Cardiac muscle cell (in vitro differentiated cells and primary cell): ENCODE measurements at places on chromosomes 12 and 14.

GRCh38 chr12:121806546-121807423 is 3.0 kb downstream of the SETD1B start:
- DNase-seq = peak; percentile 40

DNA sequence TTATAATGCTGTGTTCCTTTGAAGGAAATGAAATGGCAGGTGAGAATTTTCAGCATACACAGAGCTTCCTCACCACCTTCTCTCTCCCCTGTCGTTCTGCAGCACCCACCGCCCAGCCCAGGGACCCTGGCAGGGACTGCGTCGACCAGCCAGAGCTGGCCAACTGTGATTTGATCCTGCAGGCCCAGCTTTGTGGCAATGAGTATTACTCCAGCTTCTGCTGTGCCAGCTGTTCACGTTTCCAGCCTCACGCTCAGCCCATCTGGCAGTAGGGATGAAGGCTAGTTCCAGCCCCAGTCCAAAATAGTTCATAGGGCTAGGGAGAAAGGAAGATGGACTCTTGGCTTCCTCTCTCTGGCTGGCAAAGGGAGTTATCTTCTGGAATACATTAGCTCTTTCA is 35.1 kb downstream of the PAPLN start:
- DNase-seq = no peak

DNA sequence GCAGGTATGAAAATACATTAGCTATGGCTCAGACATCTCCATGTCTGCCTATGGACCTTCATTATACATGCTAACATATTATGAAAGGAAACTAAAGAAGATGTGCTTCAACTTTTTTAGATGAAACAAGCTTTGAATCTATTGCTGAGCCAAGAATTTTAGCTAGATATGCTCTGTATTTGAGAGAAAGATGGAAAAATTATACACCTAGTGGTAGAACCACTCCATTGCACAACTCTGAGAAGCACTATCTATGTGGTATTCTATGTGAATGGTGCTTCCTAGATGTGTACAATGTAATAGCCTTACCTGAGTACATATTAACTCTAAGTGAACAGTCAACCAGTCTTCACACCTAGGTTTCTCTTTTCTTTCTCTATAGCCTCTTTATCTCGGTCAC is 17.3 kb downstream of the EPYC start:
- DNase-seq = no peak

DNA sequence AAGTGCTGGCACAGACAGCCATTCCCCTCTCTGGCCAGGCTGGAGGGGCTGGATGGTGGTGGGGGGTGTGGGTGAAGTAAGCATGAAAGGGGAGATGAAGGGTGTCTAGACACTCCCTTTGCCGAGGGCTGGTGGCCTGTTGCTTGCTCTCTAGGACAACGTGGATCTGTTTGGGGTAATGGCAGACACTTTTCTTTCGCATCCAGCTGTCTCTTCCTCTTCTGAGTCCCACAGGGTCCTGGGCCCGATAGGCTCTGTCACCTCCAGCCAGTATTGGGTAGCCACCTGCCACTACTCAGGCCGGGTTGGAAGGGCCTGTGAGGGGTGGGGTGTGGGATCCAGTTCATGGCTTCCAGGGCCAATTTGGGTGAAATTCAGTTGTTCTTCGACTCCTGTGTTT is 218.1 kb downstream of the CACNA1C start:
- no peak for DNase-seq

DNA sequence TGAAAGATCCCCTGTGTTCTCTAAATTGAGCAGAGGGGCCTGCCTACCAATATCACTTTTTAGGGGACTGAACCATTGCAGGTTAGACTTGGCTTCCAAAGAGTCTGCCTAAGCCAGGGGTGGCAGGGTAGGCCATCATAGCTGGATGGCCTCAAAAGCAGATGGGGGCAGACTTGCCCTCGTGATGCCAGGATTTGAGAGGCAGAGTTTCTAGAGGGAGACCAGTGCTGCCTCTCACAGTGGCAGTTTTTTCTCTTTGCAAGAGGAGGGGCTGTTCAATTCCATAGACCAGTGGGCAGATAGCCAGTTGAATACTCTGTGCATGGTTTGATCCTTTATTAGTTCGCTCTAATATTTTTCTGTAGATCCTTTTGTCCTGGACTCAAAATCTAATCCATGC is 23.8 kb upstream of the SMCO2 start:
- DNase-seq = no peak

DNA sequence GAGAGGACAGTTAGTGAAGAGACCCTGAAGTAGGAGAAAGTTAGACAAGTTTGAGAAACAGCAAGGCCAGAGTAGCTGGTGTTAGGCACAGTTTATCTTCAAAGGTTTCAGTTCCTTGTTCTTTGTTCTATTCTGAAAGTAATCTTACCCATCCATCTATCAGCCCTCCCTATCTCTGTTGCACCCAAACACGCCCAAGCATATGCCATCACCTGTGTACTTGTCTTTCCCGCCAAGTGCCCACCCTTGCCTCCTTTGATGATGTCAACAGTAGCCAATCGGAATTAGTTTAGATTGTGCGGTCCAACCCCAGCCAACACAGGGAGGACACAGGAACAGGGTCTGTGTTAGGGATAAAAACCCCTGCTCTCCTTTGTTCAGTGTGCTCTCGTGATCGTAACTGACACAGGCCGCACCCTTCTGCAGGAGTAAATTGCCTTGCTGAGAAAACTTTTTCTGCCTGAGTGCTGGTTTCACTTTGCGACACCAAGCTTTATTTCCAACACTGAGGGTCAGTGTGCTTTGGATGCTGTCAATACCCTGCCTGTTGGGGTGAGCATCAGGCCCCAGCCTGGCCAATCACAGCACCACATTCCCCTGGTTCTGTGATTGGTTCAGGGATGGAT is 4.7 kb upstream of the TMEM229B start:
- DNase-seq = no peak

DNA sequence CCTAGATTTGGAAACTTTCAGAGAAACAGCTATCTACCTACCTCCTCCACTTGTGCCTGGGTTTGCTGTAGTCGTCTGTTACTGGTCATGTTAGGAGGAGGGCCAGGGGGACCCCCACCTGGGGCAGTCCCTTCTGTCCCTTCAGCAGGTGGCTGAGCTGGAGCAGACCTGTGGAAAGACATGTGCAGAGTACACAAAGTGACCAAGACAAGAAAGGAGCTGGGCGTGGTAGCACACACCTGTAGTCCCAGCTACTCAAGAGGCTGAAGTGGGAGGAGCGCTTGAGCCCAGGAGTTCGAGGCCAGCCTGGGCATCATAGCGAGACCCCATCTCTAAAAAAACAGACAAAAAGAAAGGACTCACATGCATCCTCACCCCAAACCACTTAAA is 4.3 kb downstream of the VAMP1 start:
- DNase-seq = no peak

- DNase-seq = no peak
Measured at GRCh38 chr12:49507139-49507538, 31.7 kb upstream of the KCNH3 start.

- no peak for DNase-seq
Measured at GRCh38 chr12:47705229-47705565, 633 bp downstream of the RPAP3 start.

GRCh38 chr12:105927564-105927963 is 211.2 kb downstream of the NUAK1 start:
- no peak for DNase-seq

- DNase-seq = no peak
Measured at GRCh38 chr12:109288571-109288970, 20.5 kb downstream of the FOXN4 start.

DNA sequence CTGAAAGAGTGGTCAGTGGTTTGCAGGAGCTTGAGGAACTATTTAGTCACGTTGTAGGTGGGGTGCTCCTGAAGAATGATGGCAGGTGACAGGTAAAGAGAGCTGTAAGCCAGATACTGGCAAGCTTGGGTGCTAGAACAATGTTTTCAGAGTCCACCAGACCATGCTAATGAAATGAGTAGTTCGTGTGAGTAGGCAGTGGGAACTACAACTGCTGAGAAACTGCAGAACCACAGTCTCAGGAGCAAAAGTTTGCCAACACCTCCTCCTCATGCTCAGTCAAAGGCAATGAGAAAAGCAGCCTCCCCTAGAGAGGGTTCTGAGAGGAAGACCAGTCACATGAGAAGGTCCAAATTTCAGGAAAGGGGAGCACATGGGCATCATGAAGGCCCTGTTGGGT is 91.3 kb downstream of the PRKD1 start:
- no peak for DNase-seq

DNA sequence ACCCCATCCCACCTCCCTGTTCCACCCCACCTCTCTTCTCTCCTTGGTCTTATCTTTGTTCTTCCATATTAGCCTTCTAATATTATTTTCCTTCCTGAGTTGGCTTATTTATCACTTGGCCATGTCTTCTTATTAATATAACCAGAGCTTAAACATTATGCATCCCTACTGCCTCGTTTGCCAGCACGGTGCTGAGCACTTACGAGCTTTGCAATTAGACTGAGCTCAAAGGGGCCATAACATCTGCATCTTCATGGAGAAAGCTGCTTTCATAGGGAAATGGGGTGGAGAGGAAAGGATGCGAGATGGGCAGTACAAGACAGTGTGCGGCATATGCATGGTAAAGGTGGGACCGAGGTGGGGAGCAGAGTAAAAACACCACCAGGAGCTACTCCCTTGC is 342.8 kb downstream of the FUT8 start:
- DNase-seq = no peak

- no peak for DNase-seq
Measured at GRCh38 chr14:85788470-85789233, 258.7 kb downstream of the FLRT2 start.

DNA sequence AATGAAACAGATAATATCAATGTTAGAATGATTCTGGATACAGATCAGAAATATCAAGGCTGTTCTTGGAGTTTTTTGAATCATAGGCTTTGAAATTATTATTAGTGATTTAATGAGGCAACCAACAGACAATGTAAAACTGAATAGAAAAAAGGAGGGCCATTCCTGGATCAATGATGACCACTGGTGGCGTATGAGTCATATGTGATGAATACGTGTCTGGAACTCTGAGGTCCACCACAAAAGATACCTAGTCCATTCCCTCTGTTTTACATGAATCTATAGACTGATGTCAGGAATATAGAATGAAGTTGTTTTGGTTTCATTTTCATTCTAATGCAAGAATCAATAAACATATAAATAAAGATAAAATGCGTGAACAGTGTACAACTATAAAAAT is 78.3 kb upstream of the RTL1 start:
- DNase-seq = no peak

GRCh38 chr12:92356425-92356824 is 210.8 kb upstream of the BTG1 start:
- no peak for DNase-seq

DNA sequence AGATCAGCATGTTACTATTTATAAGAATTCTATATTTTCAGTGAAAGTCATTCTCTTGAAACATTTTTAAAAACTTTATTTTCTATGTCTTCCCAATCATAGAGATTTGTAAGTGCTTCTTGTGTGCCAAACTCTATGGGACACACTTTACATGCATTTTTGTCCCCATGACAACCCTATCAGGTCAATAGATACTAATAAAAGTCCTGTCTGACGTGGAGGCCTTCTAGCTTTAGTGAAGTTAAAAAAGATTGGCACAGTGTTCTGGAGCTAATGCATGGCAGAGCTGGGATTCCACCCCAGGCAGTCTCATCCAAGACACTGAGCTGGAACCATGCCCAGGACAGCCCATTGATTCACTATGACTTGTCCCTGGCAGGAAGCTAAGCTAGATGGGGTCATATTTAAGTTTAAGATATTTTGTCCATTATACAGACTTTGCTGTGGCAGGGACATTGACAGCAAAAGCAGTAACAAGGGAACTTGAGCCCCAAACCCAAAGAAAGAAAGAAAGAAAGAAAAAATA is 28.1 kb downstream of the TTC6 start:
- no peak for DNase-seq

DNA sequence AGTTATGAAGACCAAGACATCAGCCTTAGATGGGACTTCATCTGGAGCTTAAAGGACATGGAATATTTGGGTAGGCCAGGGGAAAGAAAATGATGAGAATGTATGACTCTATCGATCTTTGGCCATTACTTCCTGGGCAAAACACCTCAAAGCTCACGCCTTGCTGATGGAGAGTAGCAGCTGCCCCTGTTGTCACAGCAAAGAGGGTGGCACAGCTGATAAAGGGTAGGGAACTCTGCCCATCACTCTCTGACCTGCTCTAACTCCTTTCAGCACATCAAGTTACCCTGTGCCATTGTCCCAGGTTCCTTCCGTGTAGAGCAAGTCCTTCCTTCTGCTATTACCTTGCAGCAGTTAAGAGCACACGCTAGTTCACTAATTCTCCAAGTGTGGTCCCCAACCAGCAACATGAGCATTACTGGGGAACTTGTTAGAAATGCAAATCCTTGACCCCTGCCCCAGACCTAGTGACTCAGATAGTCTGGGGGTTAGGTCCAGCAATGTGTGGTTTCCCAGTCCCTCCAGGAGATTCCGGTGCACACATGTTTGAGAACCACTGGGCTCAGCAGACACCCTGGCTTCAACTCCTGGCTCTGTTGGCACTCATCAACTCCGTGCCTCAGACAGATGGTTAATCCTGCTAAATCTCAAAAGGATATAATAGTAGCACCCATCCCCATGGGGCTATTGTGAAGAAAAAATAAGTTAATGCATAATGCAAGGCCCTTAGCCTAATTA is 93.7 kb upstream of the EEA1 start:
- no peak for DNase-seq

DNA sequence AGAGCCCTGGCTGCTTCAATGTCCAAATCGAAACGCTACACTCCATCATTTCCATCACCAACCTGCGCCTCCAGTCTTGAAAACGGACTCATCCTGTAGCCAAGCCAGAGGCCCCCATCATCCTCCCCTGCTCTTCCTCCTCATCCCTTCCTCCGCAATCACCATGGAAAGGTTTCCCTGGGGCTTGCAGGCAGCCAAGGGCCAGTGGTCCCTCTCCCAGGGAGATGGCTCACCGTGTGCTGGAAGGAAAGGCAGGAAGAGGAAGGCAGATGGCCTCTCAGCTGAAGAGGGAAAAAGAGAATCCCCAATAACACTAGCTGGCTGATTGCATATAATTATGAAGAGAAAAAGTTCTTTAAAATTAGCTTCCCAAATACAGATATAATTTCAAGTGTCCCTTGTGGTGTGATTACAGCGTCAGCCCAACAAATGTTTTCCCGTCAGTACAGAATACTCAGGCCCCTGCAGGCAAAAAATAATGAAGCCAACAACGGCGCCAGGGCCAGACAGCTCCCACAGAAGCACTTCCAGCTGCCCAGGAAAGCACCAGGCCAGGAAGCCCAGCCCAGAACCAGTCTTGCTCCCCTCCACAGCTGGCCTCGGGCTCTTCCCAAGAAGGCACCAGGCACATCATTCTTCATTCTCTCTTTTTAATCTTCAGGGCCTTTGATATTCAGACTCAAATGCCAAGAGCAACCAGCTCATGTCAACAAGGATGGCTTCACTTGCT is 24.7 kb downstream of the ITPK1 start:
- DNase-seq = no peak

DNA sequence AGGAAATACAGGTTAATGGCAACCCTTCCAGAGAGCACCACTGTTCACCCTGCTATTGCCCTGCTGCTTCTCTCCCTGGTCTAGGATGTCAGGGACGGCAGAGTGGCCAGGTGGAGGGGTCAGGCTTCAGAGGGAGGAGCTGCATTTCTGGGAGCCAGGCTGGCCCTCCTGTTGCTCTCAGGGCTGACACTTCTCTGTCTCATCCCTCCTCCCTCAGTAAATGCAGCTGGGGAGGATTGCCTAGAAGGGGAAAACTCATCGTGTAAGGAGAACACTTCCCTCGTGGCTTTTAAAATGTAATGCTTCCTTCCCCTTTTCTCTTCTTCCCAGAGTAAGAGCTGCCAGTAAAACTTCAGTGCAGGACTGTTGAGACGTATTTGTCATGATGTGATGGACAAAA is 20.8 kb downstream of the SUSD6 start:
- no peak for DNase-seq
